ENCODE measurements at places on chromosomes 7 and 10.
A peak's percentile ranks its signal among the peaks of the same experiment; 100 is the strongest.

DNA sequence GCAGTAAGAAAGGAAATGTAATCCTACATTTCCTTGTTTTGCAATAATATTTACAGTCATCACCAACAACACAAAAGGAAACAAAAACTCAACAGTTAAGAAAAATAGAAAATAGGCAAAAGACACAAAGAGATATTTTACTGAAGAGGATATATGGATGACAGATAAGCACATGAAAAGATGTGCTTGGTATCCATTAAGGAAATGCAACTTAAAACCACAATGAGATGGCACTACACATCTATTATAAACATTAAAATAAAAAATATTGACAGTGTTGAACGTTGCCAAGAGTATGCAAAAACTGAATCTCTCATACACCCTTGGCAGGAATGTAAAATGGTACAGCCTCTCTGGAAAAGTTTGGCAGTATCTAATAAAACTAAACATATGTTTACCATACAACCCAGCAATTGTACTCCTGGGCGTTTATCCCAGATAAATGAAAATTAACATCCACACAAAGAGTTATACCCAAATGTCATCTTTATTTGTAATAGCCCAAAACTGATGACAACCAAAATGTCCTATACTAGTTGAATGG is 5.4 kb downstream of the CEP41 start:
- DNase-seq, result no peak

DNA sequence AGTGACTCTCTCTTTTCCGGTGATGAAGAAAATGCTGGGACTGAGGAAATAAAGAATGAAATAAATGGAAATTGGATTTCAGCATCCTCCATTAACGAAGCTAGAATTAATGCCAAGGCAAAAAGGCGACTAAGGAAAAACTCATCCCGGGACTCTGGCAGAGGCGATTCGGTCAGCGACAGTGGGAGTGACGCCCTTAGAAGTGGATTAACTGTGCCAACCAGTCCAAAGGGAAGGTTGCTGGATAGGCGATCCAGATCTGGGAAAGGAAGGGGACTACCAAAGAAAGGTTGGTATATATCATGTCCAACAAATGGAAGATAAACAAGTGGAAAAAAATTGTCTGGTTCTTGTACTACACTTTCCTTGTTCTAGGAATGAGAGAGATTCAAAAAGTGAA is 9.5 kb downstream of the PDCD4 start:
- DNase-seq, result no peak

GRCh38 chr10:78476156-78476555 is 442.5 kb downstream of the RPS24 start:
- no peak for DNase-seq

GRCh38 chr7:146375170-146375569 is 258.6 kb downstream of the CNTNAP2 start:
- DNase-seq, result no peak

DNA sequence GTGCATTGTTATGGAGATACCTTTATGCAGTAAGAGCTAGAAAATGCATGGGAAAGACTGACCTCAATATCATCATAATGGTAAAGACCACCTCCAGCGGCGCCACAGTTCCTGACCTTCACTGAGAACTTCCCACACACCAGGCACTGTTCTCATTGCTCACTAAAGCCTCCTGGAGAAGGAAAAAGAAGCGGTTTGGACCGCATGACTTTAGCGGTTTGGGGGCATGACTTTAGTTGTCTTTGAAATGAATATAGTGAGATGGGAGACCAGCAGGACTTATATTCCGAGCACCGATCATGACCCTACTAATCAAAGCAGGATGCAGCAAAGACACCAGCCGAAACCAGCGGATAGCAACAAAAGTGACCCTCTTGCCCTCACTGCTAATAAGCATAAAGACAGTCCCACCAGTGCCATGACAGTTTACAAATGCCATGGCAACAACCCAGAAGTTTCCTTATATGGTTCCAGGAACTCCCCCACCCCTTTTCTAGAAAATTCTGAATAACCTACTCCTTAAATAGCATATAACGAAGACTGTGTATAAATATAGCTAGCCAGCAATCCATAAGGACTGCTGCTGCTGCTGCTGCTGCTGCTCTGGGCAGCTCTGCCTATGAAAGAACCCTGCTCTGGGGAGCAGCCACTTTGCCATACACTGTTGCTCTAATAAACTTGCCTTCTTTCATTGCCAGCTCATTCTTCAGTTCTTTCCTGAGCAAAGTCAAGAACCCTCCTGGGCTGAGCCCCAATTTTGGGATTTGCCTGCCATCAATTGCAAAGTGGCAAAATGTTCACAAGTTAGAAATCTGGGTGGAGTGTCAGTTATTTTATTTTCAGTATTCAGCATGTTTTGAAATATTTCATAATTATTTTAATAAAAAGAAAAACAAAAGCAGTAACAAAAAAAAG is 694.1 kb downstream of the SUGCT start:
- no peak for DNase-seq

DNA sequence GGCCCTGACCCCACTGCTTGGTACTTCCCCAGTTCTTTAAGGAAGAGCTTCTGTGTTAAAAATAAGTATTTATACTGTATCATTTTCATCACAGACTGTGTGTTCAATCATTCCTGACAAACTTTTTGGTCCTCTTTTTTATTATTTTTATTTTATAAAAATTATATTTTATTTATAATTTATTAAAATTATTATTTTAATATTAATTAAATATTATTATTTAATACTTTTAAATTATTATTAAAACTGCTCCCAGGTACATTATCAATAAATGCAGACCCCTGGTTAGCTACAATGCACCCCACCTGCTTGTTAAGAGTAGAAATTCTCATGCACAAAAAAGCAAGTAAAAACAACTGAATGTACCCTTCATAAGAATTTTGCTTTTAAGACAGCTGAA is 172.0 kb downstream of the GLI3 start:
- no peak for DNase-seq

- no peak for DNase-seq
These were observed 12.6 kb downstream of the IQCE start for GRCh38 chr7:2571409-2571808.

DNA sequence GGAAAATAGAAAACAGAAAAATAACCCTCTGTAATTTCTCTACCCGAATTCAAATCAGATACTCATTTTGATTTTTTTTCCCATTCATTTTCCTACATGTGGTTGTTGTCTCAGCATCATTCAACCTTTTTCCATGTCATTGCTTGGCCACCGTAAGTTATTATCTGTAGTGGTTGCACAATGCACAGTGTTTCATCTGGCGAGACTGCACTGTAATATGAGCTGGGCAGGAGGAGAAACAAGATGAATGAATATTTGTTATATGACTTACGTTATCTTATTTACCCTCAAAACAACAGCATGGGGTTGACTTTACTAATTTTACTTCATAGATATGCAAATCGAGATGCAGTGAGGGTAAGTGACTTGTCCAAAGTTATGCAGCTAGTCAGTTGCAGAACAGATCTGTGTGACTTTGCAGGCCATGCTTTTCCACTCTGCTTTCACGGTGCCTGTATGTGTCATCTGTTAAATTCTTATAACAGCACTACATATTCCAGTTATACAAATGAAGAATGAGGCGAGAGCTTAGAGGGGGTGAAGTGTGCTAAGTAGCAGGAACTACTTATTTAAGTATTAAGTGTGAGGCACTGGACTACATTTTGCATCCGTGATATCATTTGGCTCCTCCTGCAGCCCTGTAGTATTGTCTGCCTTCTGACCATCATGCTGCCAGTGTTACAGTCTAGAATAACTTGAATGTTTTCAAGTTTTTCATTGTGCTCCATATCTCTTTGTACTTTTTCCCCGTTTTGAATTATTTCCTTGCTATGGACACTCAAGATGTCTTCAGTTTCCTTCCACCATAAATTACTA is 56.7 kb downstream of the ZMYND11 start:
- DNase-seq, result peak; percentile 70

GRCh38 chr10:25039531-25039930 is 23.1 kb downstream of the THNSL1 start:
- DNase-seq, result no peak

- no peak for DNase-seq
These were observed 40.7 kb downstream of the TARP start for GRCh38 chr7:38232502-38233366.

- DNase-seq, result no peak
These were observed 172.3 kb downstream of the CHRM2 start for GRCh38 chr7:137040745-137041144.

DNA sequence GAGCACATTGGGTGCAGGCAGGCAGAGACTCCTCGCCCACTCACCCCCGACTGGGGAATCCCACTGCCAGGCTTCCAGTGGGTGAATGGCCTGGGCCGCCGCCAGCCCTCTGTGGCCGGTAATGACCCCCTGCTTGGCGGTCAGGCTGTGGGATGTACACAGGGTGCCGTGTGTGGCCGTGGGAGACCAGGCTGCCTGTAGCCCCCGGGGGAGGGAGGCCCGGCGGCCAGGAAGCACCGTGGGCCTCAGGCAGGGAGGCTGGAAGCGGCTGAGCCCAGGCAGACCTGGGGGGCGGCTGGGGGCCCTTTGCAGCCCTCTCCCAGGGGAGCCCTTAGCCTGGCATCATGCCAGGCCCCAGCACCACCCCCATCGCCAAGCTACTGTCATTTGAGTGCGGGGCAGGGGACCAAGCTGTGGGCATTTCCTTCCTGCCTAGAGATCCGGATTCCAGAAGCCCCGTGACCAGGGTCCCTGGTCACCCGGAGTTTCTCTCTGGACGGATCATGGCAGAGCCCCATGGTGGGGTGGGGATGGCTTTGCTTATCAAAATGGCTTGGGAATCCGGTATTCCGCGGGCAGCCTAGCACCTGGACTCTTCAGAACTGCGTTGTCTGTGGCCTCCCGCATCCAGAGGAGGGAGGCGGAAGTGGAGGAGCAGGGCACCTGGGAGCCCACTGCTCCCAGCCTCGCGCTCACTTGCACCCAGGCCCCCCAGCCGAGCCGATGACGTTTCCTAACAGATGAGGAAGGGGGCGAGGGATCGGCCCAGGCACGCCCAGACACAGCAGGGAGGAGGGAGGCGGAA is 1.1 kb downstream of the TTYH3 start:
- DNase-seq, result peak; percentile 41

- no peak for DNase-seq
These were observed 64.2 kb downstream of the DIP2C start for GRCh38 chr10:625333-625696.

DNA sequence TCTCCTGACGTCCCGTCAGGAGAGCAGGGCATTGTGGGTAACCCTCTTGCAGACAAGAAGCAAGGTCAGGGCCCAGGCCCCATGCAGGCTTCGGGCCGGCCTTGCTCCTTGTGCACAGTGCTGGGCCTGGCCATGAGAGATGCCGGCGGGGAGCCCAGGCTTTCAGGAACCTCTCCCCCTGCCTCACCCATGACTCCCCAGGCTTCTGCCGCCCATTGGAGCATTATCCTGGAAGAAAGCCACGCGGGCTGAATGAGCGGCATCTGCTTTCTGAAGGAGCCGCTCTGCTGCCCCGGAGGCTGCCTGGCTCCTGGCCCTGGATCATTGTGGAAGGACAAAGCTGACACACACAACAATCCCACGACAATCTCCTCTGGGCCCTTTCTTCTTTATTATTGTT is 233.5 kb downstream of the TCF7L2 start:
- no peak for DNase-seq

DNA sequence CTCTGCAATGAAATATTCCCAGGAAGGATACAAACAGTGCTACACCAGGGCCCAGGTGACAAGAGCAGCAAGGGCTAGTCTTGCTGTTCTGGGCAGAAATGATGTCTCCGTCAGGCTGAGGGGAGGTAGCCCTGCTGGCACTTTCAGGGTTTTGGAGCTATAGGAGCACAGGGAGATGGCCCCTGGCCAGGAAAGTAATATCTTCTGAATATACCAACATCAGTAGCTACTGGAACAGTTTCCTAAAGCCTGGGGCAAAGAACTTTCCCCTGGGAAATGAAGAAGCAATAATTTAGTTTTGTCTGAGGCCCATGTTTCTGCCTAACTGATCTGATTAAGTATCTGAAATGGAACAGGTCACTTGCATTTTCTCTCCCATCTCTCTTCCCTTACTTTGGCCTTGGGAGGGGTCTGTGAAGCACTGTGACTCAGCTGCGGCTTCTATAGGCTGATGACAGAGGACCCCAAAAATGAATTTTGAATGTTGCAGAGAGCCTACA is 489.1 kb upstream of the PODXL start:
- DNase-seq, result no peak

- DNase-seq, result no peak
These were observed at the start of gene PNLIPRP2 for GRCh38 chr10:116620423-116621400. Gene PNLIPRP2, plus strand, starts transcription at chr10:116620953.

Data from AG08395 (cell line).